ENCODE measurements at places on chromosomes 1 and 21. TPM values are rescaled to one million over a fixed set of nuclear protein-coding genes. Genes with fewer than 3 reads are reported as not detected.

GRCh38 chr1:32636914-32637645, 13.3 kb downstream of the ZBTB8OS start:
- ATAC-seq: no peak

GRCh38 chr1:153000294-153000693, 1.3 kb upstream of the SPRR3 start:
- ATAC-seq: no peak

PTGS2 gene
- total RNA-seq: 0.17 TPM

LCE1E gene
- total RNA-seq: not detected

DVL1 gene
- 48.0 TPM for total RNA-seq

GRCh38 chr1:16207318-16208269, 4.9 kb downstream of the ARHGEF19 start:
- ATAC-seq: no peak

HJV gene
- not detected for total RNA-seq

DNA sequence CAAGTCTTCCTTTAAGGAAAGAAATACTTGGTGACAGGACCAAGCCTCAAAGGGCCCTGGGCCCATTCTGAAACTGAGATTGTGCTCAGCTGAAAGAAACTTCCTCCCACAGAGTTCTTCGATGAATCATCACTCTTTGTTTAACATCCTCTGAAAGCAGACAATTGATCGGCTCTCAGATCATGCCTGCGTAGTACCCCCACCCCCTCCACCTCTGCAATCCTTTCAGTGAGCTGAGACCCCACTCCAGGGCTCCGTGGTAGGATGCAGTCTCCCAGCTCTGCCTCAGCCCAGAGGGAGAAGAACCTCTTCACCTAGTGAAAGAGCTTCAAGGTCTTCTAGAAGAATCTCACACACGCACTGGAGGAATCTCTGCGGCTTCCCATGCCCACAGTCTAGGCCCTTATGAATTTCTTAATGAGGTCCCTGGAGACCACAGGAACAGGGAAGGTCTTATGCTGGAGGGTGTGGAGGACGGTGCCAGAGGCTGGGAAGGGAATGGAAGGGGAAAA, 104.9 kb upstream of the SOD1 start:
- ATAC-seq: peak; percentile 30

DNA sequence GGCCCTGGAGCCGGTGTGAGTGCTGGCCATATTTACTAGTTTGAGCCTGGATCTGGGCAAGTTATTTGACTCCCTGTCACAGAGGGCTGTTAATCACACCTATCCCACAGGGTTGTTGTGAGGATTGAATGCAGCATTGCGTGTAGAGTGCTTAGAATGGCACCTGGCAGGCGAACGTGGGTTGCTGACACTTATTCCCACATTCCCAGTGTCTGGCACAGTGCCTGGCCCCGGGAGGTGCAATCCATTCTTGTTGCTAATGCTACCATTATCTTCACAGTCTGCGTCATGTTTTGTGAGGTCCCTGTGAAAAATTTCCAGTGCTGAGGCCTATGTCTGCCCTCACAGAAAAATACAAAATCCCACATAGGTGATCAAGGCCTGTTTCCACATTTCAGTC, 66.1 kb downstream of the CD2 start:
- ATAC-seq: no peak

OPRD1 gene
- total RNA-seq: not detected

DNA sequence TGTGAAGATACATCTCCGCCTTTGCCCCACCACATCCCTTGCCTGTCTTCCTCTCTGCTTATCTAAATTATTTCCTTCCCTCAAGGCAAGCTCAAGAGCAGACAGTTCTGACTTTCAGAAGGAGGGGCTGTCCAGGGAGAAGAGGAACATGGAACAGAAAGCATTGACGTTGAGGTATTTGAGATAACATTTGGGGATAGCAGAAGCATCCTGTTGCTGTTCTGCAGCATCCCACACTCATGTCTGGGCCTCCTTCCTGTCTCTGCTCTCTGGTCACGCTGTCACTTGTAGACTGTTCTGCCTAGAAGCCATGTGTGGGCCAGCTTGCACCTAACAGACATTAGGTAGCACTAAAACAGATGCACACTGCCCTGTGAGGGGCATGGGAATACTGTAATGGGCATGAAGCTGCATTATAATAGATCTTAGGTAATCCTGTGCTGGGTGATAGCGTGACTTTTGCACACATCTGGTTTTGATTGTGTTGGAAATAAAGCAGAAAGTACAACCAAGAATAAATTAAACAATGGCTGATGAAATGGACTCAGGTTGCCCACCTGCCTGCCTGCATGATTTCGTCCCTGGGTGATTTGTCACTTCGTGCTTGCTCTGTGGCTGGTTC, 660 bp upstream of the RD3 start:
- ATAC-seq: no peak

DNA sequence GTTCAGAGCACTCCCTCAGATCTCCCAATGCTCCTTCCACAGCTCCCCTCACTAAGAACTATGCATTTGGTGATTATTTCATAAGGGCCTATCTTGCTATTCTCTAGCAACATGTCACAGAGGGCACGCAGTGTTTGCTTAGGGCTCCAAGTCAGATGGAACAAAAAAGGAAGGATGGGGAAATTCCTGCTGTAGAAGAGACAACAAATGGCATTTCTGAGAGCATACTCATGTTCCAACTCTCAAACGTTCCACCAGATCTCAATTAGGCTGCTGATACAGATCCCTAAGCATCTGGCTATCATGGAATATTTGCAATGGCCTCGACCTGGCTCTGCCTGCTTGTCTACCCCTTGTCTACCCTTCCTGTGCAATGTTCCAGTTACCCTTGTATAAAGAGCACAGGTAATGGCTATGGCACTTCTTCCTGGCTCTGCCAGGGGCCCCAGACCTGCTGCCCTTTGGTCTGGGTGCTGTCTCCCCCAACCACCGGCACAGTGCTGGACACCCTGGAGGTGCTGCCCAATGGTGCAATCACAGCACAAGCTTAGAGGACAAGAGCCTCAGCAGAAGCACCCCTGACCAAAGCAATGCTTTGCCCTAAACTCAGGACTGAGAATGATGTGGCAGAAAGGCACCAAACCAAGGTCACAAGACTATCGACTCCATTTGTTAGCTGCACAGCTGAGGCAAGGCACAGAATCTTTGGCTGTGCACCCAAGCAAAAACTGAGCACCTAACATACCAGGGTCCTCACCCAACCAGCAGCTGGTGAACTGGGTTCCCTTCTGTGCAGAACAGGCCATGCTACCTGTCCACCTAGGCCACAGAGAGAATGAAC, 3.6 kb downstream of the PARP1 start:
- no peak for ATAC-seq
